Adipocyte (in vitro differentiated cells): ENCODE measurements at places on chromosomes 16 and 17.

DNA sequence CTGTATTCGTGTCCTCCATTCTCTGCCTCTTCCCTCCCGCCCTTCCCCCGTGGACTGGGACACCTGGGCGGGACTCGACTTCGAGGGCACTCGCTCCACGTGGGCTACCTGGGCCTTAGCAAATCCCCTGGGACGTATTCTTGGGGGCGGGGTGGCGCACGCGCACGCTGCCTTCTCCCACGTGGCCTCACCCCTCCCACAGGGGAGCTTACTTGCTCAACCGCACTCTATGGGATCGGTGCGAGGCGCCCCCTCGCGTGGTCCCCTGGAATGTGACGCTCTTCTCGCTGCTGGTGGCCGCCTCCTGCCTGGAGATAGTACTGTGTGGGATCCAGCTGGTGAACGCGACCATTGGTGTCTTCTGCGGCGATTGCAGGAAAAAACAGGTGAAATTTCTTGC, 3.5 kb downstream of the VMO1 start:
- DNase-seq, result no peak

DNA sequence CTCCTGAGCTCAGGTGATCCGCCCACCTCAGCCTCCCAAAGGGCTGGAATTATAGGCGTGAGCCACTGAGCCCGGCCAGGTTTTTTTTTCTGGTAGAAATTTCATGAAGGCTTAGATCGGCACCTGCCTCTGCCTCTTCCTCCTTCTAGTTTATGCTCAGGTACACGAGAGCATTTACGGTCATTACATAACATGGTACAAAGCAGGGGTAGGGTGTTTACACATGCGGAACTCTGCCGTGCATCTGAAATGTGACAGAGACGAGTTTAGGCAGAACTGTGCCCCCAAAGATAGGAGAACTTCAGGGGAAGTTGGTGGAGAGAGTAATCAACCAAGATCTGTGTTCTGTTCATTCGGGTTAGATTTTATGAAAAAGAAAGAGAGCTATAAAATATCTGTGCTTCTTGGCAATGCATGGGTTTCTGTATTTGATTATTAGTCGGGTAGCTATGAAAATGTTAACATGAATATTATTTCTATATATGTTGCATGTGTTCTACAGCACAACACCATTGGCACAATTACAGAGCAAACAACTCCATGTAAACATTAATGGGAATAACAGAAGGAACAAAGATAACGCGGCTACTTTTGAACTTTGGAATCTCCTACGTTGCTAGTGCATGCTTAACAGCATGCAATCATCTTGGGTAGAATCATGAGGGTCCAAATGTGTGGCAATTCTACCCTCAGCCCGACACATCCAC, 23.5 kb upstream of the MAP2K6 start:
- DNase-seq, result no peak

DNA sequence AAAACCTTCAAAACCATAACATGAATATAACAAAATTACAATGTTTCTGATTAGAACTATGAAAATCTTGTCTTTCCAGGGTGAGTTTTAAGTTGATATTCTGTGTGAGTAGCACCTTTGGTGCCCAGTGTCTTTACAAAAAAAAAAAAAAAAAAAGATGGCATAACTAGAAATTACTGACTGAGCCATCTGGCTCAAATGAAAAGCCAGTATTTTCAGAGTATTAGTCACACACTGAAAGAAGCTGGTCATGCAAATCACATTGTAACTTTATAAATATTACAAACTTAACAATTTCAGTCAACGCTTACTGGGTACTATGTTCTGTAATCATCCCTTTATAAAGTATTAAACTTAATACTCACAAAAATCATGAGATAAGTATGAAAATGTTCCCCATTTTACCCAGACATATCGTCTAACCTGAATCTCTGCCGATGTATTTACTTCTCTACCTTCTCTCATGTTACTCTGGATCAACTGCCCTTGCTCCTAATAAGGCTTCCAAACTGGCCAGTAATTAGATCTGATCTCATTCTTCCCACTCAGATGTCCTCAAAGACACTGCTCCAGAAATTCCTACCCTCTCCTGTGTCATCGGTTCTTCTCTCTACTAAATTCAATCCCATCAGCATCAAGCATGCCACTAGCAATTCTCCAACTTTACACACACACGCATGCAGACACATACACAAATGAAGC, 25.4 kb downstream of the UBE2G1 start:
- peak; percentile 25 for DNase-seq

DNA sequence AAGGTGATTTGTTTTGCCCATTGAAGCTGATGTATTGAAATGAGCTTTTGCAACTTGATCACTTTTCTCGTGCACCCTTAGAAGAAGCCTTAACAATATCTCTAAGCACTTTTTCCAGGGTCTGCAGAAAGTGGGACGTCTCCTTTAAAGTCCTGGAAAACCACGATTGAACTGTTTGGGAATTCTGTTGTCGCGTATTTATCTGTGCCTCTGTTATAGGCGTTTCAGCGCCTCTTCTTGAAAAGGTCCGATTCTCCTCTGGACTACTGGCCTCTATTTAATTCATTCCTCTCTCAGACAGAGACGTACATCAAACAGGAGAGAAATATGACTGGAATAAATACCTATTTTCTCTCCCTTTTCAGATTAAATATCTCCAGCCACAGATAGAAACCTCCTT, 262.4 kb upstream of the PSMD7 start:
- no peak for DNase-seq

GRCh38 chr16:86281421-86281820, 228.9 kb upstream of the FOXF1 start:
- no peak for DNase-seq

DNA sequence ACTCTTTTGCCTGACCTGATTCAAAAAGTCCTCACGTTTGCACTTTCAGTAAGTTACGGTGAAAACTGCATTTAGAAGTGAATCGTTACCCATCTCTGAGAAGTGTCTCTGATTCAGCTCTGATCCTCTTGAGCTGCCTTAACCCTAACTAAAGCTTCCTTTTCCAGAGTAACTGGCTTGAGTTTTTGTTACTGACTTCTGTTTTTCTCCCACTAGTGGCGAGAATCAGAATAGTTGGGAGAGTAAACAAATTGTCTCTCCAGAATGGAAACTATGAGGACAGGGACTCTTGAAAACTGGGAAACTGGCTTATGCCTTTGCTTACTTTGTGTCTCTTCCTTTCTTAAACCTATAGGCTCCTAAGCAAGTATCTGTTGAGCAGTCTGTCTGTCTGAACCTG, 31.3 kb upstream of the KPNB1 start:
- peak; percentile 32 for DNase-seq

DNA sequence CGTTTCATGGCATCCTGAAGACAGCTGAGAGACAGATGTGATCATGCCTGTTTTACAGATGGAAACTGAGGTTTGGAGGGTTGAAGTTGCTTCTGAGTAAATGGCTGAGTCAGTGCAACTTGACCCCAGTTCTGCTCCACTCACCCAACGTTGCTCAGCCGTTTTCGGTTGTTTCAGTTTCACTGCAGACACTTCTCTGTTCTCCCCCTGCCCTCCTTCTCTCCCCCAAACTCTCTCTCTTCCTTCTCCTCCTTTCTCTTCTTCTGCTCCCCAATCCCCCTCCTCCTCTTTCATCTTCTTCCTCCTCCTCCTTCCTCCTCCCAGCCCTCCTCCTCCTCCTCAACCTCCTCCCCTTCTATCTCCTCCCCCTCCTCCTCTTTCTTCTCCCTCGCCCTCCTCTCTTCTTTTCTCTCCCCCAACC, 9.4 kb upstream of the CEP20 start:
- DNase-seq, result peak; percentile 63

- DNase-seq, result no peak
Observed at GRCh38 chr16:83939266-83939855, 13.7 kb upstream of the OSGIN1 start.

DNA sequence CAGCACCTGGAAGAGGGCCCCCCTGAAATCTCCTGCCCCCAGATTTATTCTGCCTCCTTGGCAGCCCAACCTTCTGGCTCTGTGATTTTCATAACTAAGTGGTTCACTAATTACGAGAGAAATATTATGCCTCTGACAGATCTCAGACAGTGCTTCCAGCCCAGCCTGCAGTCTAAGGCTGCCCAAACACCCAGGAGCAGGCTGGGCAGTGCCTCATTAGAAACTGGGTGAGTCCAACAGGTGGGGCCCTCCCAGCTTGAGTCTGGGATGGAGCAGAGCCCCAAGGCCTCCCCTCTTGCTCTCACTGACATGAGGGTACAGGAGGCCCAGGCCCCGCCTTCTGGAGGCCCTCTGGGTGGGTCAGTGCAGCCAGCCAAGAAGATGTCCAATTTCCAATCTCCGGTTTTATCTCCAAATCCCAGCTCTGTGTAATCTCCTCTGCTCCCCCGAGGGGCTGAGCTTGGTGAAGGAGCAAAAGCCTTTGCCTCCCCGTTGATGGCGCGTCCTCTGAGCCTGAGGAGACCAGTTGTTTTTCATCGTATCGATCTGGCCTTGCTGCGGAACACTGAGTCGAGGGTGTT, 20.1 kb upstream of the ABCC3 start:
- DNase-seq, result no peak

GRCh38 chr17:19873346-19873745, 5.6 kb upstream of the ULK2 start:
- no peak for DNase-seq

GRCh38 chr17:80892900-80893603, 98.6 kb upstream of the CHMP6 start:
- peak; percentile 26 for DNase-seq

GRCh38 chr17:64025732-64026294, 5.4 kb upstream of the ICAM2 start:
- DNase-seq, result peak; percentile 84

- DNase-seq, result no peak
Observed at GRCh38 chr17:9086577-9086976, 65.3 kb downstream of the NTN1 start.

GRCh38 chr17:6523330-6523729, 33.0 kb downstream of the PITPNM3 start:
- no peak for DNase-seq

DNA sequence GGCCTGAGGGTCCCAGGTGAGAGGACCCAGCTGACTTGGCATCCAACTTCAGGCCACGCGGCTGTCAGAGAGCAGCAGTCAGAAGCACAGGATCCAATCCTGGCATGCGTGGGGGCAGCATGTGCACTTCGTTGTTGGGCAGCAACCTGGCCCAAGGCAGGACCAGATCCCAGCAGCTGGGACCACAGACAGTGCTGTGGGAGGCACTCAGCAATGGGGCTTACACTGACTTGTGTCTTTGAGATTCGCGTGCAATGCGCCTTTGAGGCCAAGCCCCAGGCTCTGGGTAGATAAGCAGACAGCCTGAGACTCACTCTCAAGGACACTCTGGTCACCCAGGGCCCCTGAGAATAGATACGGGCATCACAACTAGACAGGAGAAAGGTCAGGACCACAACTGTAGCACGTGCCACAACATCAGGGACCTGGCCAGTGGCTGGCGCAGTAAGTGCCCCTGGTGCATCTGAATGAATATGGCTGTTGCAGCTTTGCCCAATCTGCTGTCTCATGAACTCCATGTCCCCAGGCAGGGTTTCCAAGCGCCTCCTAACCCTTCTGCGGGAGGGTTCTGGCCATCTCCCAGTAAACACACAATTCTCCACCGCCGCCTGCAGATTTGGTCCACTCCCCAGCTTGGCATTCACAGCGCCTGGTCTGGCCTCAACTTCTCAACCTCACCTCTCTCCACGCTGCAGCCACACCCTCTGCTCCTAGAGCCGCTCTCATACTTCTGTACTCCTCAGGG, 3.2 kb downstream of the PAM16 start:
- DNase-seq, result no peak

GRCh38 chr16:69595127-69596036, 29.6 kb downstream of the NFAT5 start:
- peak; percentile 39 for DNase-seq

DNA sequence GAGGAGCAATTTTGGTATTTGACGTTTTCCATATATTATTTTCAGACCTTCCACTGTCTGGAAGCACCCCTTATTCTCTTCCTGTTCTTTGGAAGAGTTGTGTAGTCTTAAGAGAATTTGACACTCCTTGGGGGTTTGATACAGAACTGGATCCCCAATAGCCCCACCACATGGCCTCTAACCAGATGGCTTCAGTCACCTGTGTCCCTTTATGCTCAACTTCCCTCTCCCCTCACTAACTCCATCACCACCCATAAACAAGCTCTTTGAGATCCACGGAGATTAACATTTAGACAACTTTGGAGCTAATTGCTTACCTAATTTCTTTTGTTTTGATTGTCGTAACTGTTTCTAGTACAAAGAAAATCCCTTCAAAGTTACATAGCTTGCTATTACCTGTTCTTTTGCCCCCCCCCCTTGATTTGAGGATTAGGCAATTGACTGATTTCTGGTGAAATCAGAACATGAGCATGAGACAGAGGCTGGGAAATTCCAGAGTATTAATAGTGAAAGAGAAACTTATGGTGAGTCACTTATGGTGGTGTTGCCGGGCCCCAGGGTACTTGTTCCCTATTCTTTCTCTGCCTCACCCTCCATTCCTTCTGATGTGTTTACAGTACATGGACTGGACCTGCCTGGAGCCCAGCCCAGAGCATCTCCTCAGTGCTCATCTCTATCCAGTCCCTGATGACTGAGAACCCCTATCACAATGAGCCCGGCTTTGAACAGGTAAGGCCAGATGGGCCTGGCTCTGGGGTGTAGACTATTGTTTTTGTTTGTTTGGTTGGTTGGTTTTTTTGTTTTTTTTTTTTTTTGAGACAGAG, 7.5 kb downstream of the UBE2Z start:
- DNase-seq, result peak; percentile 94

- peak; percentile 53 for DNase-seq
Observed at GRCh38 chr16:69176033-69176800, 10.7 kb upstream of the SNTB2 start.

GRCh38 chr17:57666201-57666870, 78.8 kb downstream of the CCDC182 start:
- no peak for DNase-seq

- DNase-seq, result no peak
Observed at GRCh38 chr17:69268543-69269014, 40.0 kb upstream of the ABCA10 start.

GRCh38 chr17:60155815-60156214, 6.0 kb downstream of the CA4 start:
- no peak for DNase-seq

DNA sequence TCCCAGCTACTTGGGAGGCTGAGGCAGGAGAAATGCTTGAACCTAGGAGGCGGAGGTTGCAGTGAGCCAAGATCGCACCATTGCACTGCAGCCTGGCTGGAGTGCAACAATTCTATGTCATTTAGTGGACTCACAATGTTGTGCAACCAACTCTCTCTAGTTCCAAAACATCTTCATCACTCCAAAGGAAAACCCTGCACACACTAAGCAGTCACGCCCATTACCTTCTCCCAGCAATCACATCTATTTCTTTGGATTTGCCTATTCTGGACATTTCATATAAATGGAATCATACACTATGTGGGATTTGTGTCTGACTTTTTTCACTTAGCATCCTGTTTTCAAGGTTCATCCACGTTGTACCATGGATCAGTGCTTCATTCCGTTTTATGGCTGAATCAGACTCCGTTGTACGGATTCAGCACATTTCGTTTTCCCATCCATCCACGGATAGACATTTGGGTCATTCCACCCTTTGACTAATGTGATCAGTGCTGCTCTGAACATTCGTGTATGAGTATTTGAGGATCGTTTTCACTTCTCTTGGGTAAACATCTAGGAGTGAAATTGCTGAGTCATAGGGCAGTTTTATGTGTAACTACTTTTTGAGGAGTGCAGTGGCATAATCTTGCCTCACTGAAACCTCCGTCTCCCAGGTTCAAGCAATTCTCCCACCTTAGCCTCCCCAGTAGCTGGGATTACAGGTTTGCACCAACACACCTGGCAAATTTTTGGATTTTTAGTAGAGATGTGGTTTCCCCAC, 45.4 kb upstream of the EMP2 start:
- no peak for DNase-seq

GRCh38 chr16:86249631-86250030, 260.7 kb upstream of the FOXF1 start:
- DNase-seq, result no peak
